Effector memory CD4-positive, alpha-beta T cell (primary cell): ENCODE measurements at places on chromosomes 5 and 9.

- no peak for DNase-seq
Measured at GRCh38 chr5:62569470-62569869, 9.1 kb upstream of the LRRC70 start.

GRCh38 chr9:710951-711745, 130.3 kb upstream of the DMRT1 start:
- DNase-seq, result no peak

DNA sequence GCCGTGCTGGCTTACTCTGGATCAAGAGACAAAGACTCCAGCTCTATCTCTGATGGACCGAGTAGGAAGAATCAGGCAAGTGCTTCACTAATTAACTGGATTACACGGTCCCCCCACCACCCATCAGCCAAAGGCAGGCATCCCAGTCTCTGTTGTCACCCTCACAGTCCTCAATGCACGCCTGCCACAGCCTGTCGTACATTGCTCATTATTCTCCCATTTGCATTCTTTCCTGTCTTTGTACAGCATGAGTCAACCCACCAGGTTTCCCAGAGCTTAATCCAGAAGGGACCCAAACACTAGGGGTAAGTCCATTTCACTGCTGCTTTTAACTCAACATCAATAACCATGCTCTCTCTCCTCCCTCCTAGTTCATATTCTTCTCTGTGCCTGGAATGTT, 44.4 kb downstream of the PCA3 start:
- no peak for DNase-seq

DNA sequence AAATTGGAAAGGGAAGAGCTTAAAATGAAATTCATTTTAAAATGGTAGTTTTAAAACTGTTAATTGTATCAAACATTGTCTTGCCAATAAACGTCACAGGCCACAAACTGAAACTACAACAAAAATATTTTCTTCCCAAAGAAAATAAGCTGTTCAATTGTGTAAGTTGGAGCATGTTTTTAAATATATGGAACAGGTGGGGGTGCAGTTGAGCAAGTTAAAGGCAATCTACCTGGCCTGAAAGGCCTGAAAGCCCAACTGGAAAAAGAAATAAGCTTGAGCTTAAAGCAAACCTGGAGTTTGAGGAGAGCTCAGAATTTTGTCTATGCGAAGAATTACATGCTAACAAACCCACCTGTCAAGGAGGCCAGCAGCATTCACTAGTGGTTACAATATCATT, 439.5 kb downstream of the ACTL7B start:
- DNase-seq, result no peak

DNA sequence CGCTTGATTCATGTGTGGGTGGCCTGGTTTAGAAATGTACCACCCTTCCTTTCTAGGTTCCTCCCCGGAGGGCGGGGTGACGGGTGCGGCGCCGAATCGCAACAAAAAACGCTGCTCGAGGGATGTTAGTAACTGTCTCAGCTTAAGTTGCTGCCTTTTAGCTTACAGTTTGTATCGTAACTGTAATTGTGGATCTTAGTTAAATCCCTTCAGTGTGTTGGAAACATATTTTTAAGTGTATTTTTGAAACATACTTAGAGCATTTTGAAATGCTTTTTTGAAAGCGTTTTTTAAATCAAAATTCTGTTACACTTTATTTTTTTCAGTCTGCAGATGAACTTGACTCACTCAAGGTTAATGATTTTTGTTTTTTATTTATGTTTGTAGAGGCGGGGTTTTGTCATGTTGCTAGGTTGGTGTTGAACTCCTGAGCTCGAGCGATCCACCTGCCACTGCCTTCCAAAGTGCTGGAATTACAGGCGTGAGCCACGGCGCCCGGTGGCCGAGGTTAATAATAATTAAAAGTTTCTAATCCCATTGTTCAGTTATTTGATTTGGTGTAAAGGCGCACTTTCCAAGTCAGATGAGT, 997 bp upstream of the CHD1 start:
- DNase-seq, result no peak

- DNase-seq, result no peak
Measured at GRCh38 chr5:79284846-79285245, 48.9 kb downstream of the JMY start.

DNA sequence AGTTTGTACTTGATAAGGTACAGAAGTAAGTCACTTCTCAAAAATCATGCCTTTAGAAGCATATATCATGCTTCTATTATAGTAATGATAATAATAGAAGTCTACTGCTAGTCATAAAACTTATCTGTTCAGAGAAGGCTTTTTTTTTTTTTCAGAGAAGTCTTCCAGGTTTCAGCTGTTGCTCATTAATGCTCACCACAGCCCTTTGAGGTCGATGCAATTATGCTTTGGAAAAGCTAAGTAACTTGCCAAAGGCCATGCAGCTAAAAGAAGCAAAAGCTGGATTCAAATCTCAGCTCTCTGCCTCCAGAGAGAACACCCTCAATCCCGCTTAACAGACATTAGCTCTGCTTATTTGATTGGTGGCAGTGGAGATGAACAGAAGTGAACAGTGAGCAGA, 150.8 kb downstream of the DOCK8 start:
- DNase-seq, result no peak

GRCh38 chr5:156497804-156498208, 170.8 kb downstream of the SGCD start:
- no peak for DNase-seq

GRCh38 chr5:151196556-151197290, 27.2 kb downstream of the CCDC69 start:
- no peak for DNase-seq

- DNase-seq, result no peak
Measured at GRCh38 chr5:145921211-145921610, 15.2 kb upstream of the SH3RF2 start.

DNA sequence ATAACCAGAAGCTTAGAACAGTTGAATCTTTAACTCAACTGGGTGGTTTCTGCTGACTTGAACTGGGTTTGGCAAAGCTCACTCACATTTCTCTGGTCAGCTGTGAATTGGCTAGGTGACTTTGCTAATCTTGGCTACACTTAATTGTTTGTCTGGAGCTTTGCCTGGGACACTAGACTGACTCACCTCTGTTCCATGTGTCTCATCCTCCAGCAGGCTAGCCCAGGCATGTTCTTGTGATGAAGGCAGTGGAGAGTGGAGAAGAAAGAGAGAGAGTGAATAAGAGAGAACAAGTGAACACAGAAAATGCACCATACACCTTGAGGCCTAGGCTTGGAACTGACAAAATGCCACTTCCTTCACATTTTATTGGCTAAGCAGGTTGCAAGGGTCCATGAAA, 32.6 kb downstream of the SPATA31D1 start:
- DNase-seq, result no peak

DNA sequence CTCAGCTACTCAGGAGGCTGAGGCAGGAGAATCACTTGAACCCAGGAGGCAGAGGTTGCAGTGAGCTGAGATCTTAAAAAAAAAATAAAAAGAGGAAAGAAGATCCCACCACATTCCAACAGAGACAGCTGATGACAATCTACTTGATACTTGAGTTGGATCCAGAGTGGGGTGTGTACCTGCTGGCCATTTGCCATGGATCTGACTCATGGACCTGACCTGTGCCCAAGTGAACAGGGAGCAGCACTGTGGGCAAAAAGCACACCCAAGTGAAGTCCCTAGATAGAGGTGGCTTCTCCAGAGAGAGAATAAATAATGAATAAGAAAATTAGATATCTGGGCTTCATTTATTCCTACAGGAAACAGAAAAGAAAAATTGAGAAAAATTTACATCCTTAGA, 81.2 kb upstream of the MIER3 start:
- no peak for DNase-seq

- DNase-seq, result no peak
Measured at GRCh38 chr5:176352116-176352878, 9.3 kb downstream of the KIAA1191 start.

GRCh38 chr9:136508729-136509500, 26.1 kb upstream of the SEC16A start:
- no peak for DNase-seq

- DNase-seq, result no peak
Measured at GRCh38 chr5:92119110-92119509, 736.0 kb upstream of the ARRDC3 start.

- no peak for DNase-seq
Measured at GRCh38 chr5:66440202-66440680, 156.0 kb upstream of the MAST4 start.

DNA sequence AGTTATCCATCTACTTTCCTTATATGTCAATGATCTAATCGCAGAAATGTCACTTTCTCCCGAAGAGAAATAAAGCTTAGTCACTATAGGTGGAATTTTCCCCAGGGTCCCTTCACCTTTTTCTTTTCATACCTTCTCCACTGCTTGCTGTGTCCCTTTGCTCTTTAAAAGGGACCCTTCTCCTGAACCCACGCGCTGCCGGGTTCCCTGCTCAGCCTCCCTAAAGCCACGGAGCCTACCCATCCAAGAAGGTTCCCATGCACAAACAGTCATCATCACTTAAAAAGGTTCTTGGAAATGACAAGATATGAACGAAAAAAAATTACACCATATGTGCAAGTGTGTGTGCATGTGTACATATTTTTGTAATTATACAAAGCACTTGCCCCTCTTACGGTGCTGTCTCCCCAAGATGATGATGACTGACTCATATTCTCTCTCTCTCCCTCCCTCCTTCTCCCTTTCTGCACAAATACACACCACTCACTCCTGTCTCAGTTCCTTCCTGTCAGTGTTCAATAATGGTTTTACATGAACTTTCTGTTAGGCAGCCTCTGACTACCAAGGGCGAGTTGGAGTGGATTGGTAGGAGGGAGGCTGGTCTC, 1.5 kb upstream of the PTPRD start:
- DNase-seq, result no peak

DNA sequence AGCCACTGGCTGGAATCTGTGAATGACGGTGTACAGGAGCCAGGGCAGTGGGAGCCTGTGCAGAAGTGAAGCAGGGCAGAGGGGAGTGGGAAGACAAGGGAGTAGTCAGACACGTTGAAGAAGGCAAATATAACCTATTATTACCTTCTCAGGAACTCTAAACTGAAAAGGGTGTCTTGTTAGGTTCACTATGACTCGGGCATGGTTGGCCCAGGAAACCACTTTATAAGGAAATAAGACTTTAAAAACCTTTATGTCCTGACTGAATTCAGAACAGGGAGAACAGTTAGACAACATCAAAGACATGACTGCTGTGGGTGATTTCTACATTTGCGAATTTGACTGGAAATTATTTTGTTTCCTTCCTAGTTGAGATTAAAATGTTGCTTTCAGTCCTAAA, 107.5 kb downstream of the ACER2 start:
- DNase-seq, result no peak

- DNase-seq, result no peak
Measured at GRCh38 chr5:171534043-171534895, 114.8 kb downstream of the FGF18 start.

DNA sequence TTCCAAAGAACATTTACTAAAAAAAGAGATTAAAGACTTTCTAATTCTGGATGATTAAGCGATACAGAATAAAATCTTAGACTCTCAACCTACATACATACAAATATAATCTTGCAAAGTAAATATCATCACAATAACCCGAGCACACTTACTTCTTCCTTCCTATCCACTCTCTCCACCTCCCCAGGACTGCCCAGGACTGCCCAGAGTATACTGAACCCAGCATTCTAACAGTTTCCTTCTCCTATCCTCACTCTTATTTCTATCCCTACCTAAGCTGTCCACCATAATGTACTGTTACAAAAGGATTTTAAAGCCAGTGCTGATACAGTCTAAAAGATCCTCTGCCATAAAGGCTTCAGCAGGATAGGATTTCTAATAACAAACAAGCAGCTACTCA, 413.3 kb upstream of the POU5F2 start:
- DNase-seq, result no peak

DNA sequence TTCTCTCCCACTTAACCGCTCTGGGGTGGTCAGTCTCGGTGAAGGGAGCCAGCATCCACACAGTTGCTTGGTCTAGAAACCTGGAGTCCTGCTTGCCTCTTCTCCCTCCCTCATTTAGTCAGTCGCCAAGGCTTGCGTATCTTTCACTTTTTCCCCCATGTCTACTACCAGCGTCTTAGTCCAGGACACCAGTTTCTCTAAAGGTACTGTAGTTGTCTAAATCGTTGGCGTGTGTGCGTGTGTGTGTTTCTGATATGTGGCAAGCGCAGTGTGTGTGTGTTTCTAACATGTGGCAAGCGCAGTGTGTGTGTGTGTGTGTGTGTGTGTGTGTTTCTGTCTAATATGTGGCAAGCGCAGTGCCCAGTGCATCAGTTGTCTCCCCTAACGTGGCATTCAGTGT, 641 bp downstream of the ATP6V1G1 start:
- DNase-seq, result no peak

DNA sequence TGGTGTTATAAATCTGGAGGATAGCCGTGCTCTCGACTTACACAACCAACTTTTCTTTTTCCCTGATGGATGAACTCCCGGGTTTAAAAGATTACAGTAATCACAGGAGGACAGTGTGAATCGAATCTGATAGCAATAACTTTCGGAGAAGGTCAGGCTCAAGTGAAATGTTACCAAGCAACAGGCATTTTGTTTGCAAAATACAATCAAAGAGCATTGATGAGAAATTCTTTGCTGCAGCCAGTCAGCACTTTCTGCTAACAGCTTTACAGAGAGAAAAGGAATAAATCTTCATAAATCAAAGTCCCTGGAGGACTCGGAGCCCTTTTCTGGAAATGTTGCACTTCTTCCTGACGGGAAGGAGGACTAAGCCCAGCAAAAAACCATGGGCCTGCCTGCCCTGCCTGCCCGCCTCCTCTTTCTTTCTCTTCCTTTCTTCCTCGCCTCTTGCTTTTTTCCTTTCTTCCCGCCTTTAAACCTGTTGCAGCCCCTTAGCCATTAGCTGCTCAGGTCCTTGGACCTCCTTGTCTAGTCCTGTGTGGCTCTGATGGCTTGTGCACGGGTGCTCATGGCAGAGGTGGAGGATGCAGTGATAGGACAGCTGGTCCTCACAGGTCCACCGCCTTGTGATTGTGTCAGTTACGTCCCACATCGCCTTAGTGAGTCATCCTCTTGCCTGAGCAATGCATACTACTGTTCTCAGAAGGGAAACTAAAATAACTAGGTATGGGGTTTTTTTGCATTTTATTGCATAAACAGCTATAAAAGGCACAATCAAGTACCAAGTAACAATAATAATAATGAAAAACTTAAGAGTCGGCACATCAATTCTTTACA, 6.2 kb downstream of the DMRT3 start:
- DNase-seq, result no peak

- DNase-seq, result no peak
Measured at GRCh38 chr9:128553728-128554127, 1.3 kb downstream of the SPTAN1 start.

DNA sequence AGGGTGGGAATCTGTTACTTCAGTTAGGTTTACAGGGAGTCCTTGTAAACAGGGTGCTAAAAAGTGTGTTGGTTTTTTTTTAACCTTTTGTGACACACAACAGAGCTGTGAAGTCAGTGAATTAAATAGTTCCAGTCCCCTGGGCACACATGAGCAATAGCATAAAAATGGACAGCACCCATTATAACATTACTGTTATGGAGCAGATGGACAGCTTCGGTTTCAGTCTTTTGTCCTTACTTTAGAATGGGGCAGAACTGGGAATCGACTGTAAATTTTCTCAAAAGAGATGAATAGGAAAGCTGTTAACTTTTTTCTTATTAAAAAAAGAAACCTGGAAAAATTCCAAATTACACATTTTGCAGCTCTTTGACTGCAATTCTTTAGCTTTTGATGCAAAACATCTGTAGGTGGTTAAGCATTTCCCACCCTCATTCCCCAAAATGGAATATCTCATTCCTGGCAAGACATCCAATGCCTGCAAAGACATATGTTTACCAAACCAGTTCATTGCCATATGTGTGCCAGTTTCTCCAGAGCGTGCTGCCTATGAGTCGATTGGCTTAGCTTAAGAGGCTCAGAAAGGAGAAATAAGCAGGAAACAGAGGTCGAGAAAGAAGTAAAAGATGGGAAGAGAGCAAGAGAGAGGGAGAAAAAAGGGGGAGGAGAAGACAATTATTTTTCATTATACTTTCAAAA, 212.3 kb upstream of the TMEM161B start:
- DNase-seq, result no peak

GRCh38 chr5:149323210-149323609, 22.1 kb upstream of the GRPEL2 start:
- DNase-seq, result no peak
